GM04503 (cell line): ENCODE measurements at places on chromosomes 13 and 19.

DNA sequence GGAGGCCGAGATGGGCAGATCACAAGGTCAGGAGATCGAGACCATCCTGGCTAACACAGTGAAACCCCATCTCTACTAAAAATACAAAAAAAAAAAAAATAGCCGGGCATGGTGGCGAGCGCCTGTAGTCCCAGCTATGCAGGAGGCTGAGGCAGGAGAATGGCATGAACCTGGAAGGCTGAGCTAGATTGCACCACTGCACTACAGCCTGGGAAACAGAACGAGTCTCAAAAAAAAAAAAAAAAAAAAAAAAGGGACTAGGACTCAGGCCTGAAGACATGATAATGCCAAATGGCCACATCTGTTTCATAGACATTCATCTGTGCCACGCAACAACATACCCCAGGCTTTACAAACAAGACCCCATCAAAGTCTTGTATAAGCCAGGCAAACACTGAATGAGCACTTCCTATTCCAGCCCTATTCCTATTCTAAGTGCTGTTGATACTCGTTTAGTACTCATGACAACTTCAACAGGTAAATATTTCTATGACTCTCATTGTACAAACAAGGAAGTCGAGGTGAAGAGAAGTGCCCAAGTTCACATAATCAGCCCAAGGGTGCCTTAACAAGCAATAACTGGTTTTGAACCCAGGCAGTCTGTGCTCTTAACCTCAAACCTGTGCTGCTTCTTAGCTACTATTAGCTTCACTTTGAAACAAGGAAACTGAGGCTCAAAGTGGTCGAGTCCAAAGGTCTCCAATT lies 1.7 kb downstream of the B9D2 start:
- DNase-seq: no peak

GRCh38 chr13:39154041-39154440 lies 115.8 kb downstream of the NHLRC3 start:
- no peak for DNase-seq

DNA sequence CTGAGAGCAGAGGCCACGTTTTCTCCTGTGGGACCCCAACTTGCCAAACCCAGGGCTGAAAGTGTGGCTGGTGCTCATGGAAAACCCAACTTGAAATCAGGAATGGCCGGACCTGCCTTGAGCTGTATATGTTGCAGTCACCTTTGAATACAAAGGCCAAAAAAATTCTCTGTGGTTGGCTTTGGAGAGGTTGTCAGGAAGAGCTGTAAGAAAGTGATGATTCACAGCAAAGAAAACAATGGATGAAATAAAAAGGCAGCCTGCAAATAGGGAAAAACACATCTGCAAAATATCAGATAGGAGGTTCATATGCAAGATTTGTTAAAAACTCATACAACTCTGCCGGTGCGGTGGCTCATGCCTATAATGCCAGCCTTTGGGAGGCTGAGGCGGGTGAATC lies 715.8 kb downstream of the UQCRFS1 start:
- DNase-seq: no peak

DNA sequence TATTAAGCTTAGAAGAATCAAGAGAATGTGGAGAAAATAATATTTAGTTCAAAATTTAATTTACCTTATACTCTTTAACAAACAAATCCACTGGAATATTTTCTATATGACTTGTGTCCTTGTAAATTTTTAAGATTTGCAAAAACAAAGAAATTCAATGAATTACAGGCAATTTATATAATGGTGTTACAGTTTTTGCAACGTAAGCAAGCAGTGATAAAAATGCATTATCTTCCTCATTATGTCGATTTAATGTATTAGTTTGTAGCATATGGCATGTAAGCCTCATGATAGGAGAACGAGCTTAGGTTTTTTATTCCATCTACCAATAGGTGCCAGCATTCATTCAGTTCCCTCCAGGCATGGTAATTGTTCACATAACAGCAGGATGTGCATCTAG lies 100.0 kb upstream of the PCDH9 start:
- no peak for DNase-seq

GRCh38 chr19:16522559-16523377 lies 19.5 kb downstream of the CHERP start:
- no peak for DNase-seq

GRCh38 chr13:44243198-44243857 lies 130.3 kb upstream of the SERP2 start:
- no peak for DNase-seq

DNA sequence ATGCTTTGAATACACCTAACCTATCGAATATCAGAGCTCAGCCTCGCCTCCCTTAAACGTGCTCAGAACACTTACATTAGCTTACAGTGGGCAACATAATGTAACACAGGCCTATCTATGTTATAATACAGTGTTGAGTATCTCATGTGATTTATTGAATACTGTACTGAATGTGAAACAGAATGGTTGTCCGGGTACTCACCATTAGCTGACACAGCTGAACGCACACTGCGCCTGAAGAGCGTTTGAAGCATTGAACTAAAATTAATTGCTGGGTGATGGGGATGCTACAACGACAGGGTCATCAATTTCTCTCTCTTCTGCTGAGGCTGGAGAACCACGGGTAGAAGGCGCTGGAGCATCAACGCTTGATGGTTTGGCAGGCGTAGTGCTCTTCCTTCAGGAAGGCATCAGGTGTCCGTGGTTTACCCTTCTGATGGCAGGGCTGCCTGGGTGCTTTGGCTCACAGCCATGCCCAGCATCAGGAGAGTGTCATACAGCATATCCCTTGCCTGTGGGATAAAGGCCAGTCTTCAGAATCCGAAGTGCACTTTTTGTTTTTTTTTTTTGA lies 46.9 kb upstream of the UBE2L5 start:
- DNase-seq: no peak

DNA sequence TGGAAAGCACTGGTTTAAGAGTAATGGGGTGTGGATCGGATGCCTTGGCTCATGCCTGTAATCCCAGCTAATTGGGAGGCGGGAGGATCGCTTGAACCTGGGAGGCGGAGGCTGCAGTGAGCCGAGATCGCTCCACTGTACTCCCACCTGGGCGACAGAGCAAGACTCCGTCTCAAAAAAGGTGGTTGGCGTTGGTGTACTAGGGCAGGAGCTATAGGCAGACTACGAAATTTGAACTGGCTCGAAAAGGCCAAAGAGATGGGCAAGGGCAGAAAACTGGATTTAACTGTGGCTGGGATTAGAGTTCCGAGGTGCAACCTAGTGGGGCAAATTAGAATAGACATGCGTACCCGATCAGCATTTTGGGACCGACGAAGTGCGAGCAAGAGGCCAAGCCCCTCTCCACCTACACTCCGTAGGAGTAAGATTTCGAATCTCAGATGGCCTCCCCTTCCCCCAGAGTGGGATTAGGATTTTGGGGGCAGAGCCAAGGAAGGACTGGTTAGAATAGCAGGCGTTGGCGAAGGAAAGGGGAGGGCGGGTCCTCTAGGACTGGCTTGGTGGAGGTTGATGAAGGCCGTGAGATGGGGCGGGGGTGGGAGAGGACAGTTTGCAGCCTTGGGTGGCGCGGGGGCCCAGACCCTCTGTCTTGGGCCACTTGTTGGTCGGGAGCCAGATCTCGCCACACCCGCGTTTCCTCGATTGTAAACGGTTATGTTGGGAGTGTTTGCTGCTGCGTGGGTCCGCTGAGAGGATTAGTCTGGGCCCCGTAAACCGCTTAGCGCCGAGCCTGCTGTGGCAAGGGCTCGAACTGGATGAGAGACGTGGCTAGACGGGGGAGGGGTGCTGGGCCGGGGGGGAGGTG lies 2.0 kb upstream of the INAFM1 start:
- DNase-seq: no peak

DNA sequence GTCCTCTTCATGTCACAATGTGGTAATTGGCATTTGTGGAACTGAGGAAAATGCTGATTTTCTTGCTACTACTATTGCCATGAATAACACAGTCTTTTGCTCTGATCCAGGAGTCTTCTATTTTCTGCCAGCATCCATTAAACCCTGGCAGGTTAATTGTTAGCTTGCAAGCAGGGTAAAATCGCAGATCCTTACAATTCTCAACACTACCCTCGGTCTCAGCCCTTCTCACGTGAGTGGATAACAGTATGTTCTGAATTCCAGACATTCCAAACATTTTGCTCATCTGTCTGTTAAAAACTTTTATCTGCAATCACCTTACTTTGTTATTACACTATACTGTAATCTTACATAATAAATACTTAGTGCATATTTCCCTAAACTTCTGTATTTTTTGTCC lies 251.3 kb upstream of the ATXN8OS start:
- no peak for DNase-seq

- no peak for DNase-seq
Observed at GRCh38 chr13:79482281-79482970, 1.5 kb downstream of the NDFIP2 start.

DNA sequence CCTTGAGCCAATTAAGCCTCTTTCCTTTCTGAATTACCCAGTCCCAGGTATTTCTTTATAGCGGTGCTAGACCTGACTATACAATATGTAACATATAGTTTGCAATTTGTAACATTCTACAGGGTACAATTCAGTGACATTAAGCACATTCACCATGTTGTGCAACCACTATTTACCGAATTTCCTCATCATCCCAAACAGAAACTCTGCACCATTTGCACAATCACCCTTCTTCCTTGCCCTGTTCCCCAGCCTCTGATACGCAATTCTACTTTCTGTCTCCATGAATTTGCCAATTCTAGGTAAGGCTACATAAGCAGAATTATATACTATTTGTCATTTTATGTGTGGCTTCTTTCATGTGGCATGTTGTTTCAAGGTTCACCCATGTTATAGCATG lies 13.7 kb upstream of the SIGLEC10 start:
- DNase-seq: no peak

GRCh38 chr13:80706164-80706471 lies 365.2 kb upstream of the SPRY2 start:
- no peak for DNase-seq

DNA sequence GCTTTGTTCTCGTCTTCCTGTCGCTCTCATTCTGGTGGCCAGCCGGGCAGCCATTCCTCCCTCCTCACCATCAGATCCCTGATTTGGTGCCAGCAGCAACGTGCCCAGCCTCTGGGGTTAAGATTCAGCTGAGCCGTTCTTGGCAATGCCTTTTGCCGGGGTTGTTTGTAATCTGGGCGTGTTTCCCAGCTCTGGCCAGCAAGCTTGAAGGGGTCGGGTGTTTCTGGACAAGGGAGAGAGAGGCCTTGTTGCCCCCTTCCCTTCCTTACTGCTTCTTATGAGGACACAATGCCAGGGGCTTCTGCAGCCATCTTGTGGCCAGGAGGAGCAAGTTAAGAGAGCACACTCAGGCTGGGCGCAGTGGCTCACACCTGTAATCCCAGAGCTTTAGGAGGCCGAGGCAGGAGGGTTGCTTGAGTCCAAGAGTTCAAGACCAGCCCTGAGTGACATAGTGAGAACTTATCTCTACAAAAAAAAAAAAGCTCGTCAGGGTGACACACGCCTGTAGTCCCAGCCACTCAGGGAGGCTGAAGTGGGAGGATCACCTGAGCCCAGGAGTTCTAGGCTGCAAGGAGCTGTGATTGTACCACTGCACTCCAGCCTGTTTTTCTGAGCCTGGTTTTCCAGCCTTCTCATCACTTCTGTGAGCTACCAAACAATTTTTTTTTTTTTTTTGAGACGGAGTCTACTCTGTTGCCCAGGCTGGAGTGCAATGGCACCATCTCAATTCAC lies 10.7 kb upstream of the CRTC1 start:
- DNase-seq: no peak

DNA sequence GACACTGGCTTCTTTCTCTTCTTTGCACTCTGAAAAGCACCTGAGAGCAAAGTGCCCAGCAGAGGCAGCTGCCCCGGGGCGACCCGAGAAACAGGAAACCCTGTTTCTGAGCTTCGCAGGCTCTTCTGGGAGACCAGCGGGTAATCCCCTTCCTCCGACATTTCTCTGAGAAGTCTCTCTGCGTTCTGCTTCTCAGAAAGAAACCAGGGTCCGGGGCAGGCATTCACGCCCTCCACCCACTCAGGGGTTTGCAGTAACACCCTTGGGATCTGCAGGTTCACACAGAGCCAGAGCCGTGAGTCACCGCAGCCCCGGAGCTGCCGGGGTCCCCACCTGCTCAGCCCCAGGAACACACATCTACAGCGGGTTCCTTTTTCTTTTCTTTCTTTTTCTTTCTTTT lies 86.0 kb downstream of the GADD45B start:
- DNase-seq: no peak

GRCh38 chr13:74773248-74773647 lies 639.0 kb upstream of the KLF12 start:
- no peak for DNase-seq
